ENCODE measurements at places on chromosomes 16 and 17. TPM values are rescaled to one million over a fixed set of nuclear protein-coding genes. Genes with fewer than 3 reads are reported as not detected.

GRCh38 chr17:79683365-79683764 lies 47.4 kb upstream of the ENPP7 start:
- DNase-seq = no peak

DNA sequence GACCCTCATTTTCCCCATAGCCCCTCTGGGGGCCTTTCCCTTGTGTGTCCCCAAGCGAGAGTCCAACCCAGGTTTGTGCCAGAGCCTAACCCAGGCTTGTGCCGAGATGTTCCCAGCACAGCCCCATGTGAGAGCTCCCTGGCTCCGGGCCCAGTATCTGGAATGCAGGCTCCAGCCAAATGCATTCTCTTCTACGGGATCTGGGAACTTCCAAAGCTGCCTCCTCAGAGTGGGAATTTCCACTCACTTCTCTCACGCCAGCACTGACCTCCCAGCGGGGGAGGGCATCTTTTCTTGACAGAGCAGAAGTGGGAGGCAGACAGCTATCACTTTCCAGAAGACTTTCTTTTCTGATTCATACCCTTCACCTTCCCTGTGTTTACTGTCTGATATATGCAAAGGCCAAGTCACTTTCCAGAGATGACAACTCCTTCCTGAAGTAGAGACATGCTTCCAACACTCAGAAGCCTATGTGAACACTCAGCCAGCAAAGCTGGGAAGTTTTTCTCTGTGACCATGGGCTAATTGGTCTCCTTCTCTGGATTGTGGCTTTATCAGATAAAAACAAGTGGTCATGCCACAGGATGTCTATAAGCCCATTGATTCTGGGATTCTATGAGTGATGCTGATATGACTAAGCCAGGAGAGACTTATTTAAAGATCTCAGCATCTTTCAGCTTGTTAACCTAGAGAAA lies 2.5 kb upstream of the CCL2 start:
- no peak for DNase-seq

GRCh38 chr17:17505151-17505550 lies 9.0 kb upstream of the RASD1 start:
- no peak for DNase-seq

DNA sequence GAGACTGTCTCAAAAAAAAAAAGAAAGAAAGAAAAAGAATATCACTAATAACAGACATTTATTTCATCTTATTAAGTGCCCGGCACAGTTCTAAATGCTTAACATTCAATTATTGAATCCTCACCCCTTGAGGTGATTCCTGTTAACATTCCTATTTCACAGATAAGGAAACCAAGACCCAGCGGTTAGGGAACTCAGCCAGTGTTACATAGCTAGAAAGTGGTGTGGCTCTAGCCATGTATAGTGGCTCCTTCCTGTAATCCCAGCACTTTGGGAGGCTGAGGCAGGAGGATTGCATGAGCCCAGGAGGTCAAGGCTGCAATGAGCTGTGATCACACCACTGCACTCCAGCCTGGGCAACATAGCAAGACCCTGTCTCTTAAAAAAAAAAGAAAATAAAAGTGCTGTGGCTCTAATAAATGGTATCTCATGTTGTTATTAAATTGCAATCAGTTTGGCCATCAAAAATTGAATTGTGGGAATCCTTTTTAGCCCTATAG lies 28.1 kb downstream of the ZNRF1 start:
- no peak for DNase-seq

Gene HES7
- not detected for total RNA-seq

DNA sequence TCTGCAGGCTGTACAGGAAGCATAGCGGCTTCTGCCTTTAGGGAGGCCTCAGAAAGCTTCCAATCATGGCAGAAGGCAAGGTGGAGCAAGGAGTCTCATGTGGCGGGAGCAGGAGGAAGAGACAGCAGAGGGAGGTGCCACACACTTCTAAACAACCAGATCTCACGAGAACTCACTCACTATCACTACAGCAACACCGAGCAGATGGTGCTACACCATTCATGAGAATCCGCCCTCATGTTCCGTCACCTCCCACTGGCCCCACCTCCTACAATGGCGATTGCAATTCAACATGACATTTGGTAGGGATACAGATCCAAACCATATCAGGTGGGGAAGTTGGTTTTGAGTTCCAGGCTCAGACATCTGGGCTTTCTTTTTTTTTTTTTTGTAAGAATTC lies 31.9 kb upstream of the NUDT7 start:
- no peak for DNase-seq

- no peak for DNase-seq
These were observed 20.4 kb upstream of the MRPS23 start for GRCh38 chr17:57870283-57870635.
